ENCODE measurements at places on chromosomes 1 and 21.

GRCh38 chr1:84403347-84403746 lies 5.1 kb downstream of the DNASE2B start:
- no peak for DNase-seq

DNA sequence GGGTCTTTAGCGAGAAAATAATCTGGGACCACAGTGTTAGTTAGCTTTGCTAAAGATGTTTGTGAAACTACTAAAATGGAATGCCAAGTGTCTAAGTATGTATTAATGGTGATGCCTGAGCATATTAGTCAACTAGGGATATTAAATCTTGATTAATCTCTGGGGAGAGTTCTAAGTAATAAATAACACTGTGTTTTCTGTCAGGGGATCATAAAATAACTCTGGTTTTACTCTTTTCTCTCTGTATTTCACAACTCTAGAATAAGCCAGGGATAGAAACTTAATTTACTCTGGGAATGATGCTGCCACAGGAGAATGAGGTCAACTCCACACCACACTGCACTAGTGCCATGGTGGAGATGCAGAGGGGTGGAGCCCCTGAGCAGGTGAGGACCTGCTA lies 399.2 kb downstream of the PTBP2 start:
- DNase-seq = no peak

DNA sequence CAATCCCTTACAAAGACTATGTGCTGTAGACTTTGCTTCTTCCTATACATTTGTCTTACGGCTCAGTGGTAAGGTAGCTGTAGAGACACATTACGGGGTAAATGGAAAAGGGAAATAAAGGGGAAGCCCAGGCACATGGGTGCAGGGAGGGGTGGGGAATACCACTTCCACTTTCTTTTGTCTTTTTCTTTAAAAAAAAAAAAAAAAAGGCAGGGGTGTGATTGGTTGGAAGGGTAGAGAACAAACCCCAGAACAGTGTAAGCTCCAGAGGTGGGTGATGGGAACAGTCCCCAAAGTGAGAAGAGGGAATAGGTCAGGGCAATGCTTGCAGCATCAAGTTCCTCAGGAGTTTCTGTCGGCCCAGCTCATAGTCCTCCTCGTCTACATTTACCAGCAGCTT lies 3.9 kb downstream of the NIT1 start:
- DNase-seq = no peak

- DNase-seq = no peak
Measured at GRCh38 chr1:173410133-173410793, 66.9 kb upstream of the PRDX6 start.

DNA sequence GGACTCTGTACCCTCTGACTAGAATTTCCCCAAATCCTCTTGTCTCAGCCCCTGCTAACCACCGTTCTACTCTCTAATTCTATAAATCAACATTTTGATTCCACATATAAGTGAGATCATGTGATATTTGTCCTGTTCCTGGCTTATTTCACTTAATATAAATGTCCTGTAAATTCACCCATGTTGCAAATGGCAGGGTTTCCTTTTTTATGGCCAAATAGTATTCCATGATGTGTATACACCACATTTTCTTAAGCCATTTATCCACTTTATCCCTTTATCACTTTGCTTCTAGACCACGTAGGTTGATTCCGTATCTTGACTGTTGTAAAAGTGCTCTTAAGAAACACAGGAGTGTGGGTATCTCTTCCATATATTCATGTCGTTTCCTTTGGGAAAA lies 8.9 kb downstream of the RNF187 start:
- DNase-seq = no peak

DNA sequence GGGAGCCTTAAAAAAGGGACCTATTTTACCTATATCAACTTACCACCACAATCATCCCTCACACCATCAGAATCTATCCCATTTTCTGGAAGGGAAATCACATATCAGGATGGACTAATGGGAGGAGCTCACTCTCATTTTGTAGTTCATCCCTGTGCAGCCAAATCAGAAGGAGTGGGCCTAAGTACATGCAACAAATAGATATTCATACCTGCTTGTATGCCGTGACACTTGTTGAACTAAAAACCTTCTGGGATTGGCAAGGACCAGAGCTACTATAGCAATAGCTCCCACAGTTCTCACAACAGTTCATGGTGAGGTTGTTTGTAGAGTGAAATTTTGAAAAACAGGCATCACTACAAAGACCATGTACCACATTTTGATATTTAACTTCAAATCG lies 17.3 kb downstream of the ZMYM6 start:
- DNase-seq = no peak

GRCh38 chr1:212203630-212204029 lies 81.6 kb upstream of the PPP2R5A start:
- no peak for DNase-seq

All from stimulated activated CD8-positive, alpha-beta memory T cell treated with anti-CD3 and anti-CD28 coated beads, Interleukin-7, amount 100 ng/mL, for 48 hours (primary cell).